ENCODE measurements at places on chromosomes 11 and 22.
A peak's percentile ranks its signal among the peaks of the same experiment; 100 is the strongest.

- no peak for DNase-seq
These were observed 7.0 kb downstream of the RELA start for GRCh38 chr11:65655570-65656332.

DNA sequence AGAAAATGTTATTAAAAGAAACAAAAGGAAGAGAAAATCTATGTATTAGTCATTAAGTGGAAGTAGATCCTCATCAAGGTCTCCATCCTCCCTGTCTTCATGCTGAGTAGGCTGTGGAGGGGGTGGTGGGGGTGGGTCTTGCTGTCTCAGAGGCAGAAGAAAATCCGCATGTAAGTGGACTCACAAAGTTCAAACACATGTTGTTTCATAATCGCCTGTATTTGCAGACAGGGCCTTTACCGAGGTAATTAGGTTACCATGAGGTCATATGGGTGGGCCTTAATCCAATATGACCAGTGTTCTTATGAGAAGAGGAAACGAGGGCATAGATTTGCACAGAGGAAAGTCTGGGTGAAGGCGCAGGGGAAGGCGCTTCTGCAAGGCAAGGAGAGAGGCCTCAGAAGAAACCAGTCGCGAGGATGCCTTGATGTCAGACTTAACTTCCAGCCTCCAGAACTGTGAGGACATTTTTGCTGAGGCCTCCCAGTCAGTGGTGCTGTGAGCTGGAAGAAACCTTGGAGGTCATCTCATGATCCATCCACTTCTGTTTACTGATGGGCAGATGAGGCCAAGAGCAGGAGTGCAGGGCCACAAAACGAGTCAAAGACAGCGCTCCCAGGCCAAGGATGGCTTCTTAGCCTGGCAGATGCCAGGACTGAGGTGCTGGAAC, 49.3 kb upstream of the THY1 start:
- no peak for DNase-seq

- DNase-seq: no peak
These were observed 16.2 kb downstream of the BAD start for GRCh38 chr11:64268025-64268892.

GRCh38 chr11:93196816-93197379, 893 bp downstream of the SLC36A4 start:
- no peak for DNase-seq

- DNase-seq: no peak
These were observed 167.8 kb upstream of the MTNR1B start for GRCh38 chr11:92801685-92802084.

GRCh38 chr11:58451585-58451984, 9.5 kb upstream of the OR5B12 start:
- no peak for DNase-seq

DNA sequence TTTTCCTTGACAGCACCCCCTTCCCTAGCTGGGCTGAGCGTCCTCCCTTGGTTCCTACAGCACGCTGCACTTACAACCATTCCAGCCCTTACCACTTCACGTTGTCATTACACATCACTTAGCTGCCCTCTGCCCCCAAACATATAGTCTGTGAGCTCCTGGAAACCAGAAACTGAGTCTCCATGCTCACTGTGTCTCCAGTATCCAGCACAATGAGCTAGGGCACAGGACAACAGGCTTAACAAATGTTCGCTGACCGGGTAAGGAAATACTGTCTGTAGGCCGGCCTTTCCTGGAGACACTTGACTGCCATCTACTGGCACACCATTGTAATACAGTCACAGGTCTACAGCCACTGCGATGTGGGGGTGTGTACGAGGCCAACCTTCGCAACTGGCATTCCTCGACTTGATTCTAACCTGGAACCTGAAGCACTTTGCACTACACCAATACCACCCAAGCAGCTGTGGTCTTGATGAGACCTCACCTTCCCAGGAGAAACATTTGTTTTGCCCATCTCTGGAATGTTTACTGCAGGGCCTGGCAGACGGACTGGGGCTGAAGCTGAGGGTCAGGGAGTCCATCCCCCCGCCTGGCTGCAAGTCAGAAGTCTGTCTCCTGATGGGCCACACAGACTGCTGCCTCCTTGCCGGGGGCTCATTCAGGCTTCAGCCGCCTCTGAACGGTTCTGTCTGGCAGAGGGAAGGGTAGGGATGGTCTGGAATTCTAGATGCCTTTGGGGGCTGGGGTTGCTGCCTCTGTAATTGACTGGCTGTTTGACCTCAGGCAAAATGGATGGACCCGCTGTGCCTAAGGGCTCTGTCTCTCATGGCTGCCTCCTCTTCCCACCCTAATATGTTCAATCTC, 72.0 kb downstream of the SYN3 start:
- peak; percentile 44 for DNase-seq

DNA sequence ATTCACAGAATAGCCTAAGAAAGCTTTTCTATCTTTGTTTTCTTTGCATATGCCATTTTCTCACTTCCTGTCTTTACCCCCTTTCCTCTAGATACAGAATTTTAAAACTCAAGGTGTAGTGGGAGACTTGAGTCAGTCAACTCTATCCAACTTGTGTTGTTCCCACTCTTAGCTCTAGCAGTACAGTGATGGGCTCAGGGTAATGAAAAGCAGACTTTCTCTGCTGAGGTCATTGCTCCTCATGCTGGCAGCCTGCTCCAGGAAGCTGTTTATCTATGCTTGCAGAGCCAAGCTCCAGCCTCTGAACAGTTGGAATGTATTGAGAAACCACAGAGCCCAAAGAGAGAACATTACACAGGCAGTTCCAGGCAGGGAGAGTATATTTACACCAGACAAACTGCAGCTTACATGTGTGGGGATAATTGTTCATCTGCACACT, 68.1 kb downstream of the CSTPP1 start:
- peak; percentile 94 for DNase-seq

GRCh38 chr11:14454861-14455632, 44.6 kb downstream of the COPB1 start:
- no peak for DNase-seq

GRCh38 chr11:27162237-27162636, 121.6 kb downstream of the BBOX1 start:
- DNase-seq: no peak

DNA sequence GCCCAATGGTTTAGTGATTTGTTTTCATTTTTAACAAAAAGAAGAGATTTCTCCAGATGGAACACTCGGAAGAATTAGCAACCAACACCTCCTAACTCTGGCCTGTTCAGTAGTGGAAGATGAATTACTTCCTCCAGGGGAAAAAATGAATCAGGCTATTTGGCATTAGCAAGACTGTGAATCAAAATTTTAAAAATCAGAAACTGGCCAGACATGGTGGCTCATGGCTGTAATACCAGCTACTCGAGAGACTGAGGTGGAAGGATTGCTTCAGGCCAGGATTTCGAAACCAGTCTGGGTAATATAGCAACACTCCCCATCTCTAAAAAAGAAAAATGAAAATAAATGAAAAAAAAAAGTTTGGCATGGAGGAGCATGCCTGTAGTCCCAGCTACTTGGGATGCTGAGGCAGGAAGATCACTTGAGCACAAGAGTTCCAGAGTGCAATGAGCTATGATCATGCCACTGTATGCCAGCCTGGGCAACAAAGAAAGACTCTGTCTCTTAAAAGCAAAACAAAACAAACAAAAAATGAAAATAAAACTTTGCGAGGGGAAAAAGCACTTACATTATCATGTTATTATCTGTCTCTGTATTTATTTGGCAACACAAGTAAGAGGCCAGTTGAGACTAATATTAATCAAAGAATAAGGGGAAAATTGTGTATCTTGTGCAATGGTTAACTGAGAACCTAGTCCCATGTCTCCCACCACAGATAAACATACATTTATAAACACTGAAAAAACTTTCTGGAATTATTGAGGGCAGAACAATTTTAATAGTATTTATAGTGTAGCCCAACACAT, 796.3 kb upstream of the ANO3 start:
- no peak for DNase-seq

GRCh38 chr11:8649361-8649760, 33.1 kb downstream of the TRIM66 start:
- peak; percentile 7 for DNase-seq

GRCh38 chr11:2664791-2665525, 34.8 kb downstream of the KCNQ1OT1 start:
- no peak for DNase-seq

DNA sequence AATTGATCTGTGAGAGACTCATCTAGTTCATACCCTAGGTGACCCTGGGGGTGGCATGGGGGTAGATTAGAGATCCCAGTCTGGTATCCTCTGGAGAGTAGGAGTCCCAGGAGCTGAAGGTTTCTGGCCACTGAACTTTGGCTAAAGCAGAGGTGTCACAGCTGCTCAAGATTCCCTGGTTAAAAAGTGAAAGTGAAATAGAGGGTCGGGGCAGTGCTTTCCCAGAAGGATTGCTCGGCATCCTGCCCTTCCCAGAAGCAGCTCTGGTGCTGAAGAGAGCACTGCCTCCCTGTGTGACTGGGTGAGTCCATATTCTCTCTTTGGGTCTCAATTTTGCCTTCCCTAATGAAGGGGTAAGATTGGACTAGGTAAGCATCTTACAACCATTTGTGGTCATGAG, 653 bp downstream of the IL18BP start:
- no peak for DNase-seq

- no peak for DNase-seq
These were observed 96.9 kb upstream of the CRYBB3 start for GRCh38 chr22:25102722-25103121.

DNA sequence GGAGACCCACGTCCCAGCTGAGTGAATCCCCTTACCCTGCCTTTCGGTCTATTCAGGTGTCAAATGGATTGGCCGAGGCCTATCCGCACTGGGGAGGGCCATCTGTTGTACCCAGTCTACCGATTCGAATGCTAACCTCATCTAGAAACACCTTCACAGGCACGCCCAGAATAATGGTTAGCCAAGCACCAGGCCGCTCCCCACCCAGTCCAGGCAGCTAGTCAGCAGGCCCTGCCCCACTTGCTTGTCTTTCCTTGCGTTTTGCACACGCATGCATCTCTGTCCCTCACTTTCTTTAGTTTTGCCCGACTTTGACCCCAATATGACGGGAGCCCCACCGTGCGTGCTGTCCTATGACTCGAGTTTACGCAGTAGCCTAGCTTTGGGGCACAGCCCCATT, 31.7 kb downstream of the PARVB start:
- DNase-seq: no peak

- no peak for DNase-seq
These were observed 14.8 kb upstream of the LMO2 start for GRCh38 chr11:33906484-33907186.

DNA sequence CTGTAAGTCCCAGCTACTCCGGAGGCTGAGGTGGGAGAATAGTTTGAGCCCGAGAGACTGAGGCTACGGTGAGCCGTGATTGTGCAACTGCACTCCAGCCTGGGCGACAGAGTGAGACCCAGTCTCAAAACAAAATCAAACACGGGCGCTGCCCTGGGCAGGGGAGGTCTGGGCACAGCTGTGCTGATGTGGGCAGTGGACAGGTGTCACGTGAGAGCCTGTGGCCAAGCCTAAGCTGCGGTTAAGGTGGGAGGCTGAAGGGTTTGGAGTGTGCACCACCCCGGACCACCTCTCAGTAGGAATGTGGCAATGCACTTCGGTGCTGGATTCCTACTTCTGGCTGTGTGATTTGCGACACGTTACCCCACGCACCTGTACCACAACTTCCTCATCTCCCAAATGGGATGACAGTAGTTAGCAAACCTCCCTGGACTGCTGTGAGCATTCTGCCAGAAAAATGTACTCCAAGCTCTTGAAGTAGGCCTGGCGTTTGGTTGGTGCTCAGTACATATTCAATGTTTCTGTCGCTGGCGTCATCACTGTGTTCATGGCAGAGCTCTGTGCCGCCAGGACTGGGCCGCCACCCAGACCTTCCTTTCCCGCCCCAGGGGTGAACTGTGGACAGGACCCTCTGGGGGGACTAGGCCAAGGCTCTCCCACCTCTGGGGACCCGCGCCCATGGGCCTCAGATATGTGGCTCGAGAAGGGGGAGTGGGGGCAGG, 807 bp upstream of the ZNF74 start:
- no peak for DNase-seq

DNA sequence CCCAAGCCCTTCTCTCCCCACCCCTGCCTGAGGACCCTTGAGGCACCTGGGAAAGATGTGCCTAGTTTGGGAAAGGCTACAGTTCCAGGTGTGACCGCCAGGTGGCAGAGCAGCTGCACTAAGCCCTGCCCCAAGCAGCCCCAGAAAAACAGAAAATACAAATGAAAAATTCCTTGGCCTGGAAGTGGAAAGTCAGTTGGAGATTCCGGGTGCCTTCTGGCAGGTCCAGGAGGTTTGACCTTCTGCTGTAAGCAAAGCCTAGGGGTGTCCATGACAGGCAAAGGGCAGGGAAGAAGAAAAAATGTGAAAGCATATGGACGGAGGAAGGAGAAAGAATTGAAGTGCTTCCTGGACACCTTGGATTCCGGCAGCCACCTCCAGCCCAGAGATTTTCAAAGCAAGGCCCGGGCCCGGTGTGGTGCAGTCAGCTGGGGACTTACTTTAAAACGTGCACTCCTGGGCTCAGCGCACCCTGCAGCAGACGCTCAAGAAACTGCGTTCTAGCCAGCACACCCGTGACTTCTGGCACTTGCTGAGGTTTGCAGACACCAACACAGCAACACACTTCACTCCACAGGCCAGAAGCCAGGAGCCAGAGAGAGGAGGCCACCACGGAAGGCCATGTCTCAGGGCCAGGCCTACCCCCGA, 37.3 kb upstream of the SLC22A12 start:
- no peak for DNase-seq

DNA sequence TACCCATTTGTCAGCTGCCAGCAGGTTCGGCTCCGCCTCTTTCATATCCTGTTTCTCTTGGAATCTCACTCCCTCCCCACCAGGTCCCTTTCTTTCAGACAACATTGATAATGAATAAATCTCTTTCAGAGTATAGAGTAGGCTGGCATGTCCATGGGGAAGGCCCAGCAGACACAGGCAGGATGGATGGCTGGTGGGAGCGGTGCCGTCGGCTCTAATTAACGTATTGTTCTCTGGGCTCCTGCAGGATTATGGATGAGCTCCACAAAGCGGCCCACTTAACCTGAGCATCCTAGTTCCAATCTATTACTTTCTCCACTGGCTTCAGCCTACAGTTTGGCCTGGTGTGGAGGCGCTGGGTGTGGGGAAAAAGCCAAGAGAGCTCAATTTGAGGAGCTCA, 588.0 kb downstream of the BUD13 start:
- DNase-seq: no peak

DNA sequence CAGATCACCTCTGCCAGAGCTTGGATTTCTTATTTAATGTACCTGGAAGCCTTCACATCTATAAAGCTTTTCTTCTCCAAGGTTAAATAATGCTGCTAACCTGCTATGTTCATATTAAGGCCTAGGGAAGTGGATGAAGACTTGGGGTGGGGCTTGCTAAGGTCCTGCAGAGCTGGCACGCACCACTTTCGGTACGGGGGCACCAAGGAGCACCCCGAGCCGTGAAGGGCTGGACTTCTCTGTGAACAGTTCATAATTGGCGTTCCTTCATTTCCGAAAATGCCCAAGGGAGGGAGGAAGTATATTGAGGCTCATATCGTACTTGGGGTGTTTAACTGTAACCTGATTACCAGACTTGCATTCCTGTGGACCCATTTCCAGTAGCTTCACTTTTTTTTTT, 59.6 kb downstream of the ST14 start:
- no peak for DNase-seq

- DNase-seq: no peak
These were observed 914 bp upstream of the PRDM11 start for GRCh38 chr11:45145379-45146071.

All from AG04450 (cell line).